ENCODE measurements at places on chromosomes 1 and 21.
A peak's percentile ranks its signal among the peaks of the same experiment; 100 is the strongest.

- no peak for DNase-seq
Observed at GRCh38 chr1:55002686-55003085, 4.0 kb downstream of the BSND start.

- DNase-seq, result no peak
Observed at GRCh38 chr1:222047366-222047765, 305.5 kb upstream of the DUSP10 start.

DNA sequence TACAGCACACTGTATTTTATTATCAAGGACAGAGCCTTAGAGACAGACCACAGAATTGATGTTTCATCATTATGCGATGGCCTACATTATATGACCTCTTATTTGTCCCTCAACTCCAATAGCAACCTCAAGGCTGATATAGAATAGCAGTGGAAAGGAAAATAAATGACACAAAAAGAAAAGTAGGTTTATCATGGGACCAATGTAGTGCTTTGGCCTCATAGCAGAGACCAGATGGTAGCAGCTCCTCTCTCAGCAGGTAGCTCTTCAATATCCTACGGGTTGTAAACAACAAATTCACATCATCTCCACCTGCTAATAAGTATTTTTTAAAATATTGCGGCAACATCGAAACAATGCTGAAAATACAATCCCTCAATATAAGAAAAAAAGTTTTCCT, 25.2 kb downstream of the ANP32E start:
- DNase-seq, result no peak

- no peak for DNase-seq
Observed at GRCh38 chr1:64691626-64692025, 53.2 kb upstream of the RAVER2 start.

GRCh38 chr1:36273024-36273423, 33.1 kb upstream of the SH3D21 start:
- DNase-seq, result no peak

DNA sequence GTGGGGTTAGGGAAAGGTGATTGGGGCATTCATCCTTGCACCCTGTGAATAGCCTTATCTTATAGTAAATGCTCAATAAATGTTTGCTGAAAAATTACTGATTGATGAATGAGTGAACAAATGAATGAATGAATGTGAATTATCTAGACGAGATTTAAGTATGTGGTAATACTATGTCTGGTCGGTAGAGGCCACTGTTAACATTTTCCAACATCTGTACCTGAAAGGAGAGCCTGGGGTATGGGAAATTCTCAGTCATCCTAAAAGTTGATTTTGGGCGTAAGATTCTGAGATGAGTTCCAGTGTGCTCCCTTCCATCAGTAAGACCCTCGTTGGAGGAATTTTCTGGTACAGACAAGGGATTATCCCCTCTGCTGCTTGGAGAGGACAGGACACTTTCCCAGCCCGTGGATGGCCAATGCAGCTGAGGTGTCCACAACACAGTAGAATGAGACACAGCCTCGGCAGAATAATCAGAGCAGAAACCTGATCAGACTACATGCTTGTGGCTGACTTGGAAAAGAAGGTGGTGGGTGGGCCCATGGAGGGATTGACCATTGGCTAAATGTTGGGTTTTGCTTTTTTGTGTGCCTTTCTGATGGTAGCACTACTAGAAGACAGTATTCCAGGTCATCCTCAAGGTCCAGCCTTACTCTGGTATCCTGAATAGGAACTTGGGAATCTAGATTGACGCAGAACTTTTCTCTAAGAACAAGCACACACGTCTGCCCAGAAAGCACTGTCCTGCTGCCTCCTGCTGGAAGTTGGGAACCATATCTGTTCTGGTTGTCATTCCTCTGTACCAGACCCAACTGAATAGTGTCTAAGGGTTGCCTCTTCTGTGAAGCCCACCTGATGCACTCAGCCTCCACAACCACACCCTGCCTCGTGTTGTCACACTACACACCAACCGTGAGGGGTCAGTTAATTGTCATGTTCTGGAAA, 262.0 kb downstream of the TNR start:
- DNase-seq, result no peak

DNA sequence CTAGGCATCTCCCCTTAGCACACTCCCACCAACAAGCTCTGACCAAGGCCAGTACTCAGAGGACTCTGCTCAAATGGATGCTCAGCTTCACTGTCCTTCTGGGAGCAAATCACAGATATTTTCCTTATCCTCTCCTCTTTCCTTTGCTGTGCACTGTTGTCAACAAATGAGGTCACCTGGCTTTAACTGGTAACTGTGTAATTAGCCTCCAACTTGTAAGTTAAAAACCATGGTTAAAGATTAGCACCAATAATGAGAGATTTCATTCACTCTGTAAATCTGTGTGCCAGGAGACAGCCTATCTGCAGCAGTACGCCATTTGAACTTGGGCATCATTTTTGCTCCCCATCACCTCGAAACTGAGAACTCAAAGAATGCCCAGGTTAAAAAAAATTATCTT, 149.5 kb downstream of the GABPA start:
- no peak for DNase-seq

GRCh38 chr1:32500387-32501209, 35.7 kb downstream of the ZBTB8B start:
- DNase-seq, result peak; percentile 75

DNA sequence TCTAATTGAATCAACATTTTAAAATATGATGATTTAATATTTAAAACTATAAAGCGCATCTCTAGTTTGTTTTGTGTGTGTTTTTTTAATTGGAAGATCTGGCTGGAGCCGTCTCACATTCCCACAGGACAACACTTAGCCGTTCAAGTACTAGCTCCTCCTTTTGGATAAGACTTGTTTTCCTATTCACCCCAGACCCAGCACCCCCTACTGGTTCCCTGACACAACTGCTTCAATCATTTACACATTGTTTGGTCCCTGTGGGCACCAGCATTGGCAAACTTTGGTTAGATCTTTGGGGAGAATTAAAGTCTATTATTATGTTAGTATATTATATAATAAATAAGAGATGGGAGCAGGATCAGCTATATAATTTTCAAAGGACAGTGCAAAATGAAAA, 34.5 kb downstream of the TYW3 start:
- DNase-seq, result peak; percentile 54

- peak; percentile 71 for DNase-seq
Observed at GRCh38 chr1:56803561-56804156, 15.5 kb downstream of the FYB2 start.

- DNase-seq, result no peak
Observed at GRCh38 chr1:66492424-66492823, 41.5 kb upstream of the SGIP1 start.

GRCh38 chr21:36460866-36461265, 19.1 kb downstream of the CLDN14 start:
- no peak for DNase-seq

DNA sequence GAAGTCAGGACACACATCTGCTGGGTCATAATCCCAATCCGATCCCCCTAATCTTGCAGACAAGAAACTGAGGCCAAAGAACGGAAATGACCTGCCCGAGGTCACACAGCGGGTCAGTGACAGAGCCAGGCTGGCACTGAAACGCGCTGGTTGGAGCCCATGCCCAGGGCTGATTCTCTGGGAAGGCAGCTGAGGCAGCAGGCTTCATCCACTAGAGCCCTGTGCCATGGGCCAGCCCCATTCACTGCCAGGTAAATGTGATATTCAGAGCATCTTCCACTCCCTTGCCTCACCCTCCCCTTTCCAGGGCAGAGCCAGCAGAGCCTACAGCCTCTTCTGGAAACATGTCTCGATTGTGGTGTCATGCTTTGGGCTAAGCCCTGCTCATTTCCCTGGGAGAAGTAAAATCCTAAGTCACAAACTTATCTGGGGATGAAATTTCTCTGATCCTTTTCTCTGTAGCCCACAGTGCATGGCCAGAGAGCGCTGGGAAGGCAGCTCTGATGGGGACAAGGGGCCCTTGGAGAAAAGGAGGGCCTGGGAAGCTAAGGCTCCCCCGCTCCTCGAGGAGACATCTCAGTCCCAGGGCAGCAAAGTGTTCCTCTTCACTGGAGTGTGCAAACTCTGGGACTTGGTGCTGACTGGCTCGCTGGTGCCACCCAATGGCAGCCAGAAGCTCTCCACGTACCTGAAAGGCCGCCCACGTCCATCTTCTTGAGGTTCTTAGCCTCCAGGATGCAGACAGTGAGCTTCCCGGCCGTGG, 110.4 kb downstream of the SYT2 start:
- peak; percentile 72 for DNase-seq

GRCh38 chr1:224785622-224786021, 143.9 kb upstream of the DNAH14 start:
- DNase-seq, result no peak

GRCh38 chr1:115313182-115313581, 24.9 kb downstream of the NGF start:
- no peak for DNase-seq

GRCh38 chr1:1550591-1551432, 10.4 kb upstream of the TMEM240 start:
- DNase-seq, result no peak

DNA sequence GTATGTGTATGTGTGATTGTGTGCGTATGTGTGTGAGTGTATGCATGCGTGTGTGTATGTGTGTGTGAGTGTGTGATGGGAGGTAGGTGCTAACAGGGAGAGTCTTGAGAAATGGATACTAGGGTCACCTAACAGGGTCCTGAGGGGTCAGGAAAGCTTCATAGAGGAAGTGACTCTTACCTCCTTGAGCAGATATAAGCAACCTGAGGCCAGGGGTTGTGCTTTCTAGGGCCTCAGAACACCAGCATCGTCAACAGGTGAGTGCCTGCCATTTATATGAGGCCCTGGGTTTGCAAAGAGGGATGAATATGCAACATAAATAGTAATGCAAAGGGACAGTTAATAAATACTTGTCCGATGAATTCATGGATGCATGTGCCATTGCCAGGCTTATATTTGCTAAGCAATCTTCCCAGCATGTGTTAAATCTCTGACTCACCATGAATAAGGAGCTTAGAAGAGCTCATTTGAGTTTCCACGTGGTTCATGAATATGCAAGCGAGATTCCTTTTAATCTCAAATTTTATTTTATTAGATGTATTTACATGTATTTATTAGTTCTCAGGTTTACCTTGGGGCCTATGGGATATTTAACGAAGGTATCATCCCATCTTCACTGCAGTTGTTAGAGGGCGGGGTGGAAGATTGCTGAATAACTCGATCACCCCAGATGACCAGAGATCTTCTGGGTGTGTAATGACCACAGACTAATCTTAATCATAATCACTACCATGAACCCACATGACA, 438.3 kb downstream of the CAMTA1 start:
- no peak for DNase-seq

DNA sequence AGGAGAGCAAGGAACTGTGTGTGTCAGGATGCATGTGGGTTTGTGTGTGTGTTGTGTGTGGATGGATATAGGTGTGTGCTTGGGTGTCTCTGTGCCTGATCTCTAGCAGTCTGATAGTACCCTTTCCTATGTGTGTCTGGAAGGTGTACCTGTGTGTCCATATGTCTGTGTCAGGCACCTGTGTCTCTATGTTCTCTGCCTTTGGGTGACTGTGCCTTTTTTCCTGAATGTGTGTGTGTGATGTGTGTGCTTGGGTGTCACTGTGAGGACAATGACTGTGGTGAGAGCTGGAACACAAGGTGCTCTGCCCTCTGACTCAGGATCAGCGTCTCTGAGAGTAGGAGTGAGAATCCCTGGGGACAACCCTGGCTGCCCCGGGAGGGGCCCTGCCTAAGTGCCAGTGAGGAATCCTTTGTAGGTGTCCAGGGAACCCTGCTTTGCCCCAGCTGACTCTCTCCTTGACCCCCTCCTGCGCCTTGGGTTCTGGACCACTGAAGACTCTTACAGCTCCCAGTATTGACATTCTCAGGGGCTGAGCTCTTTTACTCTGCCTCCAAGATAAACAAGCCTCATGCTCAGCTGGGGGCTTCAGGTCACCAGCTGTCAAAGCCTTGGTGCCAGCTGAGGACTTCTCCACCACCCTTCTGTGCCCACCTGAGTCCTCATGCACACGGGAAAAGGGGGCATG, 735 bp upstream of the EFNA3 start:
- DNase-seq, result no peak

DNA sequence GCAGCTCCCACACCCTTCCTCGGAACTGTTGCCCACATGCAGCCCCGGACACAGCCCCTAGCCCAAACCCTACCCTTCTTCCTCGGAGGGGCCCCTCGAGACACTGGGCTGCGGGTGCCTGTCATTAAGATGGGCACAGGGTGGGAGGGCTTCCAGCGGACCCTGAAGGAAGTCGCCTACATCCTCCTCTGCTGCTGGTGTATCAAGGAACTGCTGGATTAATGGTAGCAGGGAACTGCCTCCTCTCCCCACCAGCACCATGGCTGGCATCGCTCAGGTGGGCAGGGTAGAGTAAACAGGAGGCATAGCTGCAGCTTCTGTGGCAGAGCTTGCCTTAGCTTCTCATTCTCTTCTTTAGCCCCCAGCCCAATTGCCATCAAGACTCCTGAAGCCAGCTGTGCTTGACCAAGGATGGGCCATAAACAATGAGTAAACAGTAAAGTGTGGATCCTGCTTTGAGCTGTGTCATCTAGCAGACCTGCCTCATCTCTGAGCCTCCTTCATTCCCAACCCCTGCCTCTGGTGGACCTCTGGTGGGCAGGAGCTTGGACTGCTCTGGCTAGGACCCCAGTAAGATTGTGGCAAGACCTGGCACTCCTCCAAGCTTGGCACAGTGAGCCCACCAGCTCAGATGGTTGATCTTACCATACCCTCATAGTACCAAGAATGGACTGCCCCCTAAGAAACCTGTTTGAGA, at the start of gene LENEP:
LENEP (plus strand) TSS at position 15 of the 697 bp plus-strand sequence; CDS start at position 37, 22 bp downstream.
- no peak for DNase-seq

DNA sequence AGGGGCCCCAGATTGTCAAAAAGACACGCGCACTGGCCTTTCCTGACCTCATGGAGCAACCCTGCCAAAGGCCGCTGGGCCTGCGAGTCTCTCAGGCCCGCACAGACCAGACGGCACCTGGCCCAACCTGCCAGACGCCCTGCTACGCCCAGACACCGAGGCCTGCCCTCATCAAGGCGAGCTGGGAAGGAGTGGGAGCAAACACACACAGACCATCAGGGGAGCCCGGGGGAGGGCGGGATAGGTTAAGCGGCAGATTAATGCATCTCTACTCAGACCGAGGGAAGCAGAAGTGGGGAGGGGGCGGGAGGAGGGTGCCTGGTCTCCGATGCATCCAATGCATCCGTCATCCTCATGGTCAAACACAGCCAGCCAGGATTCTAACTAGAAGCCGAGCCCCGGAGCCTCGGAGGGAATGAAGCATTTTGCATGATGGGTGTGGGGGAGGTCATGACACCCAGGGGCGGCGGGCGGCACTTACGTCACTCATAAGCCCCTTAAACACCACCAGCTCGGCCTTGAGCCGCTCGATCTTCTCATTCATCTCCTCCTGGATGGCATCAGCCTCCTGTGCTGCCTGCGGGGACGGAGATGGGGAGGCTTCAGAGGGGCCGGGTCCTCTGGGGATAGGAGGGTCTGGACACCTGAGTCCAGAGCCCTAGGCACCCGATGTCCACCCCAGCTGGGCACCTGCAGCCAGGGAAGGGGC, 17.0 kb upstream of the ALDH4A1 start:
- DNase-seq, result no peak

All from WTC11 (cell line).